ENCODE measurements at places on chromosomes 5 and 9. TPM values are rescaled to one million over a fixed set of nuclear protein-coding genes. Genes with fewer than 3 reads are reported as not detected.
A peak's percentile ranks its signal among the peaks of the same experiment; 100 is the strongest.

DNA sequence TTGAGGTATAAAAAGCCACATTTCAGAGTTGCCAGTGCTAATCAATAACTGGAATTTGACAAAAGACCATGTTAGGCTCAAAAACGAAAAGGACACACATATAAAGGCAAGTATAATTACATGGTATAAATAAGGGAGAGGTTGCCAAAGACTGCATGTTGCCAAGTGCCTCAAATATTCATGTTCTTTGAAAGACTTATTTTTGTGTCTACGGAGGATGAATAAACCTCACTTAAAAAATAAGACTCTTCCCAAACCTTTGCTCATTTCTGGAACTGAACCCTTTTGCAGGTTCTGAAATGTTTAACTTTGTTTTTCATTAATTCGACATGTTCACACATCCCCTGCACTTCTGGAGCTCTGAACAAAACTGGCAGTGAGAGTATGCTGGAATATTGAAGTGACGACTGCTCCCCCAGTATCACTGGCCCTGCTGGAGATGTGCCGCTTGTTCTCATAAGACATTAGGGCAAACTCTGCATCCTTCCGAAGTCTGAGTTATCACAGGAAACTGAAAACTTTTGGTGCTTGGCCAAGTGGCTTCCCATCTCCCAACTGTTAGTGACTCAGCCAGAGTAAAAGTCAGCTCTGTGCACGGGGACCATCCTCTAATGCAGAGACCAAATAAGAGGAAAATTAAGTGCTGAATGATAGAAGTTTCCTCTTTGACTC, 336.8 kb downstream of the GLIS3 start:
- peak; percentile 44 for DNase-seq

- DNase-seq: no peak
Measured at GRCh38 chr5:159824188-159825161, 91.8 kb upstream of the ADRA1B start.

GRCh38 chr9:133131506-133131905, 10.5 kb upstream of the RALGDS start:
- DNase-seq: no peak

- DNase-seq: no peak
Measured at GRCh38 chr5:142070734-142071133, 37.8 kb upstream of the NDFIP1 start.

Gene DMGDH
- 4.7 TPM for total RNA-seq

Gene BARHL1
- total RNA-seq: not detected

Gene PCDHA1
- not detected for total RNA-seq
